ENCODE measurements at places on chromosomes 7 and 10.

- no peak for DNase-seq
These were observed 30.4 kb downstream of the LEP start for GRCh38 chr7:128271471-128271941.

DNA sequence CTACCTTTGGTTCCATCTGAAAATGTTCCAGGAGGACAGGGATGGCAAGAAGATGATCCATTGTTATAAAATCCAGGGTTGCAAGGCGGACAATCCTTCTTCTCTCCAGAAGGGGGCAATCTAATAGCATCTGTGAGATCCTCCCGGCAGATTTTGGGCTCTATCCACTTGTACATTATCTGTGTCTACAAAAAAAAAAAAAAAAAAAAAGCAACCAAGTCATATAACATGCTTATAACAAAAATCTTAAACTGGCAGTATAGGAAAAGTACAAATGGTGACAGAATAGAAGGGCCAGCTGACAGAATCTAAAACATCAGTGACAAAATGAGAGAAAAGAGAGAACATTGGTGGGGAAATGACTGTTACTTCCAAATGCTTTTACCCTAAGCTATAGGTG lies 132.7 kb downstream of the ELAPOR2 start:
- no peak for DNase-seq

- DNase-seq, result no peak
These were observed 6.8 kb downstream of the TET1 start for GRCh38 chr10:68566955-68567354.

DNA sequence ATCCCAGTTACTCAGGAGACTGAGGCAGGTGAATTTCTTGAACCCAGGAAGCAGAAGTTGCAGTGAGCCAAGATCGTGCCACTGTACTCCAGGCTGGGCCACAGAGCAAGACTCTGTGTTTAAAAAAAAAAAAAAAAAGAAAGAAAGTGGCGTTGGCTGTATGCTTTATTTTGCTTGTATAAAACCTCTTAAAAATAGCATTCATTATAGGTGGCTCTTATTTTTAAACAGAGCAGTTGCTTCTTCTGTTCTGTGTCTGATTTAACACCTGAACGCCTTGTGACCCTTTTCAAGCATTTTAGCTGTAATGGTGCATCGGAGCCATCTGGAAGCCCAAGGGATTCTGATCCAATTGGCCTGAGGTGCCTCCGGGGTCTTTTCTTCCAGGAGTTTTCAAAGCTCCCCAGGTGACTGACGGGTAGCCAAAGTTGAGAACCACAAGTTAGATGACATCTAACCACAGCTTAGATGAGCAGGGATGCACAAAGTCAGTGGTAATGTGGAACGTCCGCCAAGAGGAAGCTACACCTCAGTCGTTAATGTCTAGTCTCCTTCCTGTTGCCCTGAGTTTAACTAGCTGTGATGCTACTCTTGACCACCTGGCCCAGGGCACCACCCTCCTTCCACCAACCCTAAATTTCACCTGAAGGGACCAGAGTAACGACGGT lies 274.6 kb upstream of the KLF6 start:
- DNase-seq, result no peak

- peak; percentile 58 for DNase-seq
These were observed 9.2 kb upstream of the PWWP2B start for GRCh38 chr10:132387764-132388210.

DNA sequence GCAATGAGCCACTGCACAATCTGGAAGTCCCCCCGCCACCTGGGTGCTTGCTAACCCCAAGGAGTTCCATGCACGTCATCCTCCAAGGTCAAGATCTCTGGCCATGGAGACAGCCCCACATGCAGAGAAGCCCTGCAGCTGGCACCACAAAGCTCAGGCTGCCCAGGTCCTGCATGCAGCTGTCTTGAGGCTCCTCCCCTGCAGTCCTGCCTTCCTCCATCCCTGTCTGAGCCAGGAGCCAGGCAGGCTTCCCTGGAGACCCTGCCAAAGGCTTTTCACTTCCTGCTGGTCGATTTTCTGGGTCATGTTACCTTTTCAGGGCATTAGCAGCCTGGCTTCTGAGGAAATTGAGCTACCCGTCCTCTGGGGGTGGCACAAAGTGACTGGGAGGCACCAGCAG lies 12.5 kb upstream of the TMEM72 start:
- no peak for DNase-seq

- DNase-seq, result no peak
These were observed 108.6 kb upstream of the COL1A2 start for GRCh38 chr7:94286111-94286510.

DNA sequence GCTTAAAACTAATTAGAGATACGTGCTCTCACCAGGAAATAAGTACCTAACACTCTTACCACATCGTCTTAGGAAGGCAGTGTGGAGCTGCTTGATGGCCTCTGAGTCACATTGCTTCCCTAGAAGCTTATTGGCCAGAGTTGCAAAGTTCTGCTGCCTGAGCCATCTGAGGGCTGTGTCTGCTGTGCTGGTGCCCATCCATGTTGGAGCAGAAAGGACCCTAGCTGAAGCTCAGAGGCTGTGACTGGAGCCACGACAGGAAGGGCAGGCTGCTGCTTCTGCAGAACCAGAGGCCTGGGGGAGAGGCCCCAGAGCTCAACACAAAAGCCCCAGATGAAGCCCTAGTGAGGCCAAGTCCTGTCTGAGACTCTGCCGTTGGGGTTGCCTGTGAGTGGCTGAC lies 64.8 kb upstream of the IGFBP3 start:
- DNase-seq, result no peak

DNA sequence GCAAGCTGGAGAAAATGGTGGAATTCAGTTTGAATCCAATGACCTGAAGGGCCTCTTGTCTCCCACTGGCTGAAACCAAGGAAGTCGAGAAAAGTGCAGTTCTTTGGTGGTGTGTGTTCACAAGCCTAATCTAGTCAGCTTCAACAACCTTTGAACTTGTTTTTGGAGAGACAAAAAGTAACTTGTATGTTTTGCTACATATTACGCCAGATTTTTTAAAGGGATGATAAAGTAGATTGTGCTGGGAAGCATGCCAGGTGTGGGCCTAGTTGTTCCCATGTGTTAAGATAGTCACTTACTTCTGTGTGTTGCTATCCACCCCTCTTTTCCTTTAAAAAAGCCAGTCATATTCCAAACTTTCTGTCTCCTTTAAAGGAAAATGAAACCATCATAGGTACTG lies 79.7 kb upstream of the FAM3C start:
- no peak for DNase-seq

All from stimulated activated CD8-positive, alpha-beta memory T cell treated with anti-CD3 and anti-CD28 coated beads, Interleukin-7, amount 100 ng/mL, for 24 hours (primary cell).